AG08395 (cell line): ENCODE measurements at places on chromosomes 16 and 17.
A peak's percentile ranks its signal among the peaks of the same experiment; 100 is the strongest.

GRCh38 chr16:88317613-88317965, 65.2 kb upstream of the ZNF469 start:
- DNase-seq, result peak; percentile 77

- DNase-seq, result no peak
Measured at GRCh38 chr17:80803451-80804428, 187.9 kb upstream of the CHMP6 start.

- DNase-seq, result no peak
Measured at GRCh38 chr17:21298056-21298982, 13.8 kb downstream of the MAP2K3 start.

GRCh38 chr16:49930841-49931240, 74.9 kb upstream of the ZNF423 start:
- no peak for DNase-seq

DNA sequence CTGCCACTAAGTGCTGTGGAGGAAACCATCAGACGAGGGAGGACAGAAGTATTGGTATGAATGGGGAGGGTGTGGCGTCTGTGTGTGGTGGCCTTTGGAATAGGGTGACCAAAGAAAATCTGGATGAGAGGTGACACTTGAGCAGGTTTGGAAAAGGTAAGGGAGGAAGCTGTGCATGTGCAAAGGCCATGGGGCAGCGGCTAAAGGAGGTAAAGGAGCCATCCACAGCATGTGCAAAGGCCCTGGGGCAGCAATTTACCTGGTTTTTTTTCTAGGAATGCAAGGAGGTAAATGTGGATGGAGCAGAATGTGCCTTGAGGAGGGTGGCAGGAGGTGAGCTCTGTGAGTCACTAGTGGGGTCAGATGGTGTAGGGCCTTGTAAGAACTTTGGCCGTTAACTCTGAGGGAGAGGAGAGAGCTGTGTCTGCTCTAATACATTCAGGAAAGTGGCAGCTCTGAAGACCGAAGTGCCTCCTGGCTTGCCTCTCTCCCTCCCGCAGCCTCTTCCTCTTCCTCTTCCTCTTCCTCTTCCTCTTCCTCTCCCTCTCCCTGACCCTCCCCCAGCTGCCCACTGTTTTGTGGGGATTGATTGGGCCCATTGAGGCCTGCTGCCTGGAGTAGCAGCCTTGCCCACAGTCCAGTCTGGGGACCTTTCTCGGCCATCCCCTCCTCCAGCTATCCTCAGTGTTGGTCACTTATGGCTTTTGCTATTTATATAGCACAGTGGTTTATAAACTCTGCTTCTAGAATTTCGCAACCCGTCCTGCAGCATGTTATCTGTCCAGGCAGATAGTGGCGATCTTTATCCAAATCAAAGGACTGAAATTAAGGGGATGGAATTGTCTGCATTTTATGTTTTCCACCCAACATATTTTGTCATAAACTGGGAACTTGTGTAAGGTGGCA, 38.7 kb downstream of the CMIP start:
- no peak for DNase-seq

- no peak for DNase-seq
Measured at GRCh38 chr17:65550075-65550662, 11.3 kb downstream of the AXIN2 start.

DNA sequence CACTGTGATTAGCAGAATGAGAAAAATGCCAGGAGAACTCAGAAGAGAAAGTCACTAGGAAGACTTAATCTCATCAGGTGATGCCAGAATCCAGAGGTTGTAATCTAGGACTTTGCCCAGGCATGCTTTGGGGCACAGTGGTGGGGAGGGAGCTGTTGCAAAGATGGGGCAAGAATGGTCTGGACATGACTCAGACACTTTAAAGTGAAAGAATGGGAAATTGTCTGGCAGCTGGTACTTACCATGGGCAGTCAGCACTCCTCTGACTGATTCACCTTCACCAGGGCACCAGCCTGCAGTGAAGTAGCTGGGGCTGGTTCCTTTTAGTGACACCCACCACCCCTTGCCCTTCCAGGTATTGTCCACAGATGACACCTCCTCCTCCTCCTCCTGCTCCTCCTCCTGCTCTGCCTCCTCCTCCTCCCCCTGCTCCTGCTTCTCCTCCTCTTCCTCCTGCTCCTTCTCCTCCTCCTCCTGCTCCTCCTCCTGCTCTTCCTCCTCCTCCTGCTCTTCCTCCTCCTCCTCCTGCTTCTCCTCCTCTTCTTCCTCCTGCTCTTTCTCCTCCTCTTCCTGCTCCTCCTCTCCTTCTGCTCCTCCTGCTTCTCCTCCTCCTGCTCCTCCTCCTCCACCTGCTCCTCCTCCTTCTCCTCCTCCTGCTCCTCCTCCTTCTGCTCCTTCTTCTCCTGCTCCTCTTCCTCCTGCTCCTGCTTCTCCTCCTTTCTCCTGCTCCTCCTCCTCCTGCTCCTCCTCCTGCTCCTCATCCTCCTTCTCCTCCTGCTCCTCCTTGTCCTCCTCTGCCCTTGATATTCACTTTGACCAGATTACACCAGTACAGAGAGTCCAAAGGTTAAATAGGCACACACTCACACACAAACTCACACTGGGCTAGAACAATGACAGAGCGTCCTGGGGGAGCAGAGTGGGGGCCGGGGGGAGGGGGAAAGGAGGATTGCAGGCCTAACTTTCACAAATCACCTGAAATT, at the start of gene CHD9NB:
Gene CHD9NB, minus strand, starts transcription at position 379 of the 983 bp plus-strand sequence. CDS start 8,739 bp downstream, outside the sequence.
- peak; percentile 90 for DNase-seq

- DNase-seq, result no peak
Measured at GRCh38 chr16:22306788-22307187, 9.6 kb downstream of the POLR3E start.

GRCh38 chr16:51898872-51899271, 648.1 kb downstream of the TOX3 start:
- peak; percentile 34 for DNase-seq

GRCh38 chr17:52283872-52284271, 125.4 kb upstream of the CA10 start:
- DNase-seq, result no peak

GRCh38 chr16:54891346-54891745, 39.3 kb upstream of the IRX5 start:
- DNase-seq, result no peak
